NCI-H187 (cell line): ENCODE measurements at places on chromosomes 7 and 10.
A peak's percentile ranks its signal among the peaks of the same experiment; 100 is the strongest.

DNA sequence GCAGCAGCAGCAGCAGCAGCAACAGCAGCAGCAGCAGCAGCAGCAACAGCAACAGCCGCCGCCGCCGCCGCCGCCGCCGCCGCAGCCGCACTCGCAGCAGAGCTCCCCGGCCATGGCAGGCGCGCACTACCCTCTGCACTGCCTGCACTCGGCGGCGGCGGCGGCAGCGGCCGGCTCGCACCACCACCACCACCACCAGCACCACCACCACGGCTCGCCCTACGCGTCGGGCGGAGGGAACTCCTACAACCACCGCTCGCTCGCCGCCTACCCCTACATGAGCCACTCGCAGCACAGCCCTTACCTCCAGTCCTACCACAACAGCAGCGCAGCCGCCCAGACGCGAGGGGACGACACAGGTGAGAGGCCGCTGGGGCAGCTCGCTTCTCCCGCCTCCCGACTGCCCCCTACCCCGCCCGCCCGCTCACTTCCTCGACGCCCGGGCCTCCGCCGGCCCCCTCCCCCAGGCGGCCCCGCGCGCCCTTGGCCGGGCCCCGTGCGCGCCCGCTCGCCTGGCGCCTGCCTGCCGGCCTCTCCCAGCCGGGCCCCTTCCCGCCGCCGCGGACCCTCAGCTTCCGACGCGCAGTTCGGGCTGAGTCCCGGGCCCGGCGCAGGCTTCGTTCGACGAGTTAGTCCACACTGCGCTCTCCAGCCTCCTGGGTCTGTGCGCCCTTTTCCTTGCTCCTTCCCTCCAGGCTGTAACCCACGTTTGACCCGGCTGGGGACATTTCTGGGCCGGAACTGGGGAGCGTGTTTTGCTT lies 882 bp downstream of the DLX6 start:
- DNase-seq: peak; percentile 74

DNA sequence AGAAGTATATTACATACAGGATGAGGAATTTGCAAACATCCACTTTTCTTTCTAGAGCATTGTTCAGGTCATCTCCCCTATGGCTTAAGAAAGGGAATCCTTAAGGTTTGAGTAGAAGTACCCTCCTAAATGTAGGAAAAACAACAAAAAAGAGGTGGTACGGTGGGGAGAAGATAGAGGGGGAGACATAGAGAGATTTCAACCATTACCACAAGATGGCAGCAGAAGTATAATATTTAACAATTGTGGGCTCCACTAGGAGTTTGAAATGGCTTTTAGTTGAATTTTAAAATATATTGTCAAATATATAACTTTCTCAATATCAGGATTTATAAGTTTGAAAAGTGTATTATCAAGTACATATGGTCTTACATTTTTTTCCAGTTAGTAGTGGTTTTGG lies 72.7 kb upstream of the PRKG1 start:
- DNase-seq: no peak

- DNase-seq: no peak
Observed at GRCh38 chr10:124740369-124741280, 3.6 kb downstream of the FAM53B start.

DNA sequence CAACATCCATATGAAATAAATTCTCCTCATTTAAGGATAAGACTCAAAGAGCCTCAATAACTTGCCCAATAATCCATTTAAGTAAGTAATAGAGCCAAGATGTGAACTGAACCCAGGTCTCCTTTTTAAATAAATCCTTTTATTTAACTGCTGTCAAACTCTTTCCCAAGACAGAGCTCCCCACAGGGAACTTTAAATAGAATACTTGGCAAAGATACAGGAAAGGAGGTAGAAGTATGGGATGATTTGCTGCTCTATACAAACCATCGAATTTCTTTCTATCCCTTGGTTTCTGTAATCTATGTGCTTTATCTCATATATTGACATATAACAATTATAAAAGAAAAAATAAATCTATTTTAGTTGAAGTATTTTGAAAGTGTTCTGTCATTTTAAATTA lies 295.9 kb downstream of the CSTF2T start:
- no peak for DNase-seq

- DNase-seq: peak; percentile 84
Observed at GRCh38 chr10:78470267-78471103, 436.8 kb downstream of the RPS24 start.

DNA sequence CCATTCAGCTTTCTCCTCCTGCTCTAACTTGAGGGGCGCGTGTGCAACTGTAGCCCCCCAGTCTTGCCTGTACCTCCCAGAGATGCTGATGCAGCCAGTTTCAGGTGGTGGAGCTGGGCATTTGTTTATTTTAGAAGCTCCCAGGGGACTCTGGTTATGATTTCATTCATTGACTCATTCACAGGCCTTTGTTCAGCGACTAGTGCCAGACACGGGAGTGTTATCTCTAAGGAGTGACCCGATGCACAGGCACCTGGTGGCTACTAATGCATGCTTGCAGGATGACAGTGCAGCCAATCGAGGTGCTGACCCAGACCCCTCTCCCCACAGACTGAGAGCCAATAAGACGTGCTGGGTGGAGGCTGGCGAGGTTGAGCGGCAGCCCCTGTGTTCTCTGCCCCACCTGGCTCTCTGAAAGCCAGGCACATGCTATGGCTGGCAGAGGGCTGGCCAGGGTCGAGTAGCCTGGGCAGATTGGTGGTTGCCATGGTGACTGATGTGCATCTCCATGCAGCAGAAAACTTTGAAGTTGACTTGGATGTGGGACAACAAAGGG lies 19.7 kb upstream of the SLC18A2 start:
- no peak for DNase-seq

GRCh38 chr7:110870926-110871325 lies 220.0 kb upstream of the LRRN3 start:
- DNase-seq: no peak

DNA sequence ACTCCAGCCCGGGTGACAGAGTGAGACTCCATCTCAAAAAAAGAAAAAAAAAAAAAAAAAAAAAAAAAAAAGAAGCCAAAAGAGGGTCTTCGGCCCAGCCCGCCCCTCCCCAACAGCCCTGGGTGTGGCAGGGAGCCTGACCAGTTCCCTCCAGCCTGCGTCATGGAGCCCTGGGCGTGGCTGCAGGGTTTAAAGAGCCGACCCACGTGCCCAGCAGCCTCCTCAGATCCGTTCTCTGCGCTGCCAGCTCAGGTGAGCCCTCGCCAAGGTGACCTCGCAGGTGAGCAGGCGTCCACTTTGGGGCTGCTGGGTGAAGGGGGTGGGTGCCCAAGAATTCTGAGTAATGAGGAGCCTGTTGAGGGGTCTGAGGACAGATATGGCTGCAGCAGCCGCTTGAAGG lies at the start of gene FXYD4:
TSS of gene FXYD4 (plus strand) at position 219 of the 400 bp plus-strand sequence. CDS start 2,111 bp downstream, outside the sequence.
- no peak for DNase-seq

- DNase-seq: no peak
Observed at GRCh38 chr7:149670288-149670687, 103.1 kb downstream of the ZNF467 start.

- DNase-seq: no peak
Observed at GRCh38 chr10:13775786-13776775, 189.3 kb downstream of the PRPF18 start.

- DNase-seq: no peak
Observed at GRCh38 chr7:101795461-101795860, 22.0 kb upstream of the CUX1 start.

DNA sequence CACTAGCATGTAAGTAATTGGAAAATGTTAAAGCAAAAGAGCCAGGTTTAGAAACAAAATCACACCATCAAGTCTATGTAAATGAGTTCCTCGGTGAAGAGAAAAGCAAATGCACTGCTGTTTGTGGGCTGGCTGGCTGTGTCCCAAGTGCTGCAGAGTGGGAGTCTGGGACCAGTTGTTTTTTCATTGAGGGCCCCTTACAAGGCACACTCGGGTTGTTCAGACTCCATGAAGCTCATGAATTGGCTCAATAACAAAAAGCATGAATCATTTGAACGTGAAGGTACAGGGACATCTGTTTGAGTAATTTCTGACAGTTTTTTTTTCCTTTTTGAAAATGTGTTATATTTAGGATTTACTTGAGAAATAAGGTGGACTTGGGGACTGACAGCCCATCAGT lies 28.0 kb downstream of the GRK5 start:
- no peak for DNase-seq

DNA sequence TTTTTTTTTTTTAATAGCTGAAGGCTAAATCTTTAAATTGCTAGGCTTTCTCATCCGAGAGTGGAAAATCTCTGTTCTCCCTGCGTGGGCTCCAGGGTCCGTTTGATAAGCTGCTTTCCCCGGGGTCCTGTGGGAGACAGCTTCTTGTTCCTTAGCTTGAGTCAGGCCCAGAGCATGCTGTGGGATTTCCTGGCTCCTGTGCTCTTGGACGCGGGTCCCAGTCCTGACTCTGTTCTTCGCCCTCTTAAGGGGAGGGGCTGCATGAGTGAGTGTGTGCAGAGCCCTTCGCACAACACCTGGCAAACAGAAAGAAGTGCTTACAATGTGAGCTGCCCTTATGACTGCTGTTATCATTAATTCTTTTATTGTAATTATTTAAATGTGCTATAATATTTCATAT lies 133.5 kb downstream of the TACC2 start:
- DNase-seq: no peak

DNA sequence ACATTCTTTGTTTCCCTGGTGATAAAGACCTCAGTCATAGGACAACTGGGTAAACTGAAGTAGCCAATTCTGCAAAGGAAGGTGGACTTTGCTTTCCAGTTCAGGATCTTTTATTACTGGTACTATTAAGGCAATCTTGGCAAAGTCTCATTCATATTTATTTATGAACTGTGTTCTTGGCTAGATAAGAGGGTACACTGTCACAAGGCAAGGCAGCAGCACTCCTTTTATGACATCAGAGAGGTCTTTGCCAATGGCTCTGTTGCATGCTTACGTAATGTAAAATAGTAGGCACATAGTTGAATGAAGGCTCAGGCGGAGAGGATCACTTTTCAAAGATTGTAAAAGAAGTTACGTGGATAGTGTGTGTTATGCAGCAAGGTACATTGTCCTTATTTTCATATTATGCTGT lies 63.7 kb upstream of the PDK4 start:
- no peak for DNase-seq

GRCh38 chr7:113652501-113652900 lies 266.3 kb downstream of the PPP1R3A start:
- DNase-seq: no peak

- DNase-seq: no peak
Observed at GRCh38 chr10:76453997-76454396, 1022.6 kb downstream of the LRMDA start.
